ENCODE measurements at places on chromosomes 11 and 22. TPM values are rescaled to one million over a fixed set of nuclear protein-coding genes. Genes with fewer than 3 reads are reported as not detected.

The LSP1 gene
- 1.3 TPM for total RNA-seq

The FAM111B gene
- total RNA-seq = 10.7 TPM

The OR5D18 gene
- total RNA-seq = not detected

The FHIP1B gene
- total RNA-seq = 32.1 TPM

The SMTNL1 gene
- total RNA-seq = not detected

DNA sequence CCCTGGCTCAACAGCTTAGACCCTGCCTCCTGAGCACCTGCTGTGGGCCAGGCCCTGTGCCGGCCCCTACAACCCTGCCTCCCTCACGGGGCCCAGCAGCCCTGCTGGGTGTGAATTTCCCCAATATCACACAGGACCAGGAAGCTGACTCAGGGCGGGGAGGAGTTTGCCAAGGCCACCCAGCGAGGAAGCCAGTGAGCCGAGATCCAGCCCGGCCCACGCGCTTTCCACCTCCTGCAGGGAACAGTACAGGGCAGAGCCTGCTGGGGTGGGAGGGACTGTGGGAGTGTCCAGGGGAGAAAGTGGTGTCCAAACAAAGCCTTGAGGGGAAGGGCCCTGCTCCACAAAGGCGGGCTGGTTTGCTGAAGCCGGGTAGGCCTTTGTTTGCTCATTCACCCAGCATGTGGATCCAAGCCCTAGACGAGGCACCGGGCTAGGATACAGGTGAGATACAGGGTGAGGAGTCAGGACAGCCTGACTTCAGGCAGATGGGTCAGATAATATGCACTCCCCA is 26.8 kb downstream of the RPL3 start:
- DNase-seq = peak; percentile 93

DNA sequence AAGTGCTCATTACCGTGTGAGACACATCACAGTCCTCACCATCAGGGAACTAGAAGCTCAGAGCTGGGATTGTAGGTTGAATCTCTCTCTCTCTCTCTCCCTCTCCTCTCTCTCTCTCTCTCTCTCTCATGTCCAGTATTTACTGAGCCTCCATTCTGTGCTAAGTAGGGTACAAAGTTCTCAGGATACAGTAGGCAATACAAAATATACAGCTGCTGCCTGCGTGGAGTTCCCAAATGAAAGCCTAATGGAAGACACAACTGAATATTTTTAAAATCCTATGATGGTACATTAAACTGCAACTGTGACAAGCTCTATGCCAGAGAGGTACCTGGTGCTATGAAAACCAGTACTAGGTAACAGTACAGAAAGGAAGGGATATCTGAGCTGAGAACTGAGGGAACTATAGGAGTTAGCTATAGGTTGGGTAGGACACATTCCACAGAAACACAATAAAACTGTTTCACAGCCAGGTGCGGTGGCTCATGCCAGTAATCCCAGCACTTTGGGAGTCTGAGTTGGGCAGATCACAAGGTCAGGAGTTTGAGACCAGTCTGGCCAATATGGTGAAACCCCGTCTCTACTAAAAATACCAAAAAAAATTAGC is 9.6 kb upstream of the PRG2 start:
- DNase-seq = no peak

DNA sequence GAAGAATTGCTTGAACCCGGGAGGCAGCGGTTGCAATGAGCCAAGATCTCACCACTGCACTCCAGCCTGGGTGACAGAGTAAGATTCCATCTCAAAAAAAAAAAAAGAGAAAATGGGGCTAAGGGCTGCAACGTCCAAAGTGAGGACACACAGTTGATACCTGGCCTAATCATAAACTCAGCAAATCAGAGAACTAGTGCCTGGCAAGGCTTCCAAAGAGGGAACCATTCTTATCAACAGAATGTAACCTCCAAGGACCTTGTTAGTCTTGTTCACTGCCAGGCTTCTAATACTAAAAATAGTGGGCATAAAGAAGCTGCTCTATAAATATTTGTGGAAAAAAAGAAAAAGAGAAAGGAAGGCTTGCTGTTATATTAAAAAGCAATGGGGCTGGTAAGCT is 42.3 kb downstream of the FAM168A start:
- no peak for DNase-seq

DNA sequence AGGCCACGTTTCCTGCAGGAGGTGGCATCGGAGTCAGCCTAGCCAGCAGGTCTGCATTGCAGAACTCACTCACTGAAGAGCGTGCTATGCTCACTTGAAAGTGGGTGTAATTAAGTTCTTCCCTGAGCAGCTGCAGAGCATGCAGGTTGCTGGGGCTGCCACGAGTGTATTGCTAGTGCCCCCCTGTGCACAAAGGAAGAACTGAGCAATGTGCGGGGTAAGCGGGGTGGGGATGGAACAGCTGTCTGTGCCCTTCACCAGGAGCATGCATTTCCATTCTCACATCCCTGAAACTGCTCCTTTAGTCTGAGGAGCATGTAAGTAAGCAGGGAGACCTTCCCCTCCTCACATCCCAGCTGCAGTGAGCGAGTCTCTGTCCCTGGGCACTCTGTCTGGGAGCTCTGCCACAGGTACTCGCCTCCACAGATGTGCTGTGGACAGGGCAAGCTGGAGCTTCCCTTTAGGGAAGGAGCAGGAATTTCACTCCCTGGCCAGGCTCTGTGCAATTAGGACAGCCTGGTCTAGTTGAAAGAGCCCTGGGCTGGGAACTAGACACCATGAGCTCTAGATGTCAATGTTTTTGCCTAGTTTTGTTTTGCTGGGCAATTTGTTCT is 1031.8 kb downstream of the NTM start:
- DNase-seq = no peak

GRCh38 chr11:13859892-13860291 is 102.6 kb upstream of the SPON1 start:
- no peak for DNase-seq

- no peak for DNase-seq
These were observed 4.7 kb upstream of the PLEKHB1 start for GRCh38 chr11:73641668-73642067.

GRCh38 chr11:97111559-97111958 is 721.7 kb downstream of the JRKL start:
- DNase-seq = no peak

GRCh38 chr22:39913321-39913720 is 12.4 kb downstream of the GRAP2 start:
- no peak for DNase-seq

DNA sequence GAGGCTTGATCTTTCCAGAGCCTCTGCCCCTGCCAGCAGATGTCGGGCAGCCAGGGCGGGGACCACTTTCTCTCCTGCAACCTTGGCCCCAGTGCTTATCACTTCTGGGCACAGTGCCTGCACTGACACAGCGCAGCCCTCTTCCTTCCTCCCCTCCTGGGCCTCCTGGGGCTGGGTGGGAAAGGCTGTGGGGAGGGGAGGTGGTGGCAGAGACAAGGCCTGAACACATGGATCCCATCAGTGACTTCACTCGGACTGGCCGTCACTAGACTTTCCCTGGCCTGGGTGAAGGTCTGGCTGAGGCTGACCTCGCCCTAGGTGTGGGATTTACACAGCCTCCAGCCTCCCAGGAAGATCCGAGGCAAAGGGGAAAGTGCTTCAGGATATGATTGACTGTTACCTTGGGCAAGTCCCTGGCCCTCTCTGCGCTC is 68.1 kb downstream of the LRRC32 start:
- no peak for DNase-seq

DNA sequence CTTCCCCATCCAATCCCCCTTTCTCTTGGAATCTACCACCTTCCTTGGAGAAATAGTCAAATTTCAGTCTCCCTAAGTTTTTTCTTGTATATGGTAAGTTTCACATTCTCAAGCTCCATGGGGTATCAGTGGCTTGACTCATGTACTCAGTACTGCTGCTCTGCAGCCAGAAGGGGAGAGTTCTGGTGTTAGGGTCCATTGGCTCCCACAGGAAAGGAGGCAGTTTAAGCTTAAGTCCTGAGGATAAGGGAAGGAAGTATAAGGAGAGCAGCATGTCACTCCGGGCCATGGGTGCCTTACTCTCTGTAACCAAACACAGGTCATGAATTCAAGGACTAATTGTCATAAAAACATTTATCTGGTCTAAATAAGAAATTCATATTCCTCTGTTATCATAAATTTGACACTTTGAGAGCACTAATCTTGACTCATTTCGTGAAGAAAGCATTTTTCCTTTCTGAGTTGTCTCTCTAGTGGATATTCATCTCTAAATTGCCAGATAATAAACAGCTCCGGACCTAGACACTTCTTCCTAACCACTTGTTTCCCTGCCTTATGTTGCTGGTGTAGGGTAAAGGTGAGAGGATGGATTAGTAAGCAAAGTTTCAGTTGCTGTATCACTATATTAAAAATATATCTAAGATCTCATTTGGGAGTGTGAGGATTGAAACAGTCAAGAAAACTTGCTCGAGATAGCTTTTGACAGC is 20.1 kb upstream of the SORL1 start:
- no peak for DNase-seq

DNA sequence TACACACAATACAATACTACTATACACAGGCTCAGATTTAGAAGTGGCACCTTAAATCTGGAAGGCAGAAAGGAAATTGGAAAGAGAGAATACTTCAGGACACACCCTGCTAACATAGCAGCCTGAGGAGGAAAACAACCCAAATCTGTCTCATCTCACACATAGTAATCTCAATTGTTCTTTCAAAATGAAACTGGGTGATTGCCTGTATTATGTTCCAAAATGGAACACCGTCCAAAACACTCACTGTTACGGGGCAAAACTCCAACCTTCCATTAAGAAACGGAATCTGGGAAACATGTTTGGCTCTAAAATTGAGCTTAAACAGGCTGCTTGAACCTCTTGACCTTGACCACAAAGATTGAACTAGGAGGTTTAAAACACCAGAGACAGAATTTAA is 572.6 kb downstream of the OPCML start:
- DNase-seq = no peak

GRCh38 chr11:111176603-111177002 is 68.9 kb upstream of the POU2AF2 start:
- DNase-seq = no peak

GRCh38 chr11:110158317-110159200 is 65.4 kb downstream of the ZC3H12C start:
- no peak for DNase-seq
